Renal cortex interstitium (tissue), 15 donors: ENCODE measurements at places on chromosomes 13 and 19. TPM values are rescaled to one million over a fixed set of nuclear protein-coding genes. Genes with fewer than 3 reads are reported as not detected.

VAV1 gene
- polyA plus RNA-seq: 1.8 TPM

ATXN8OS gene
- polyA plus RNA-seq: 0.44 TPM

MYADM gene
- 74.2 TPM for polyA plus RNA-seq

KLF5 gene
- 33.6 TPM for polyA plus RNA-seq

FFAR3 gene
- 0.11 TPM for polyA plus RNA-seq

NLRP4 gene
- polyA plus RNA-seq: not detected

CEACAM7 gene
- not detected for polyA plus RNA-seq

FUT3 gene
- polyA plus RNA-seq: 0.40 TPM

PCID2 gene
- 58.3 TPM for polyA plus RNA-seq

PLK5 gene
- 0.11 TPM for polyA plus RNA-seq

CYP4F22 gene
- polyA plus RNA-seq: 0.11 TPM

B3GNT8 gene
- polyA plus RNA-seq: 2.1 TPM

GSX1 gene
- not detected for polyA plus RNA-seq

RFPL4A gene
- polyA plus RNA-seq: not detected

ZNF850 gene
- 3.9 TPM for polyA plus RNA-seq

ATP8B3 gene
- polyA plus RNA-seq: 0.65 TPM

ZNF681 gene
- polyA plus RNA-seq: 5.7 TPM

ZNF66 gene
- 6.2 TPM for polyA plus RNA-seq

ZNF345 gene
- polyA plus RNA-seq: 13.7 TPM

FLT3LG gene
- 4.4 TPM for polyA plus RNA-seq

IPO5 gene
- 179 TPM for polyA plus RNA-seq

CCDC9 gene
- polyA plus RNA-seq: 25.0 TPM

LHB gene
- not detected for polyA plus RNA-seq

MARCHF2 gene
- 12.7 TPM for polyA plus RNA-seq

OR7A5 gene
- polyA plus RNA-seq: not detected

ZNF223 gene
- 12.4 TPM for polyA plus RNA-seq

DHPS gene
- 83.0 TPM for polyA plus RNA-seq

ZNF549 gene
- polyA plus RNA-seq: 15.8 TPM

IL17D gene
- polyA plus RNA-seq: 8.5 TPM

ACP5 gene
- 21.6 TPM for polyA plus RNA-seq

RABAC1 gene
- polyA plus RNA-seq: 47.5 TPM

GRK1 gene
- 0.08 TPM for polyA plus RNA-seq

SPART gene
- polyA plus RNA-seq: 95.7 TPM

GFY gene
- polyA plus RNA-seq: not detected

SLITRK6 gene
- polyA plus RNA-seq: 4.7 TPM

DIRAS1 gene
- 2.9 TPM for polyA plus RNA-seq
